Keratinocyte (primary cell): ENCODE measurements at places on chromosomes 3 and 15. TPM values are rescaled to one million over a fixed set of nuclear protein-coding genes. Genes with fewer than 3 reads are reported as not detected.

The GHRL gene
- polyA plus RNA-seq, result not detected in 3 replicates

The CIB2 gene
- 4.1 to 6.1 TPM (median 4.9 TPM) in 3 replicates for polyA plus RNA-seq

The GOLGA6D gene
- polyA plus RNA-seq, result 0.03 TPM in 1 of 3 replicates, not detected in the others

The RCCD1 gene
- polyA plus RNA-seq, result 4.9 to 7.8 TPM (median 7.3 TPM) in 3 replicates

The SRGAP3 gene
- 4.3 to 7.2 TPM (median 6.2 TPM) in 3 replicates for polyA plus RNA-seq

The OXSR1 gene
- 60.8 to 77.0 TPM (median 61.9 TPM) in 3 replicates for polyA plus RNA-seq

The PAK6 gene
- 9.6 to 19.2 TPM (median 11.5 TPM) in 3 replicates for polyA plus RNA-seq

The MASP1 gene
- polyA plus RNA-seq, result not detected in 3 replicates

The IGF1R gene
- 13.3 to 30.0 TPM (median 14.5 TPM) in 3 replicates for polyA plus RNA-seq

The TRPM1 gene
- polyA plus RNA-seq, result 0.17 to 0.18 TPM in 2 of 3 replicates, not detected in the other

The OIP5 gene
- polyA plus RNA-seq, result 1.9 to 9.8 TPM (median 6.7 TPM) in 3 replicates

The CHP1 gene
- 62.7 to 108 TPM (median 98.5 TPM) in 3 replicates for polyA plus RNA-seq

The LRRC34 gene
- polyA plus RNA-seq, result 0.17 to 0.43 TPM (median 0.36 TPM) in 3 replicates

The SAMMSON gene
- not detected in 3 replicates for polyA plus RNA-seq

The FGD5 gene
- not detected in 3 replicates for polyA plus RNA-seq

The CHRM5 gene
- 0.01 to 0.02 TPM in 2 of 3 replicates, not detected in the other for polyA plus RNA-seq

The CCR8 gene
- not detected in 3 replicates for polyA plus RNA-seq

The FGF12 gene
- 0.84 to 4.1 TPM (median 4.1 TPM) in 3 replicates for polyA plus RNA-seq

The SGO1 gene
- polyA plus RNA-seq, result 0.44 to 3.4 TPM (median 2.6 TPM) in 3 replicates

The SQOR gene
- polyA plus RNA-seq, result 117 to 140 TPM (median 124 TPM) in 3 replicates
